ENCODE measurements at places on chromosomes 16 and 17.

GRCh38 chr17:64218066-64218465 lies 45.0 kb downstream of the TEX2 start:
- DNase-seq: peak; percentile 31

GRCh38 chr17:41697122-41697962 lies 8.7 kb downstream of the EIF1 start:
- DNase-seq: no peak

DNA sequence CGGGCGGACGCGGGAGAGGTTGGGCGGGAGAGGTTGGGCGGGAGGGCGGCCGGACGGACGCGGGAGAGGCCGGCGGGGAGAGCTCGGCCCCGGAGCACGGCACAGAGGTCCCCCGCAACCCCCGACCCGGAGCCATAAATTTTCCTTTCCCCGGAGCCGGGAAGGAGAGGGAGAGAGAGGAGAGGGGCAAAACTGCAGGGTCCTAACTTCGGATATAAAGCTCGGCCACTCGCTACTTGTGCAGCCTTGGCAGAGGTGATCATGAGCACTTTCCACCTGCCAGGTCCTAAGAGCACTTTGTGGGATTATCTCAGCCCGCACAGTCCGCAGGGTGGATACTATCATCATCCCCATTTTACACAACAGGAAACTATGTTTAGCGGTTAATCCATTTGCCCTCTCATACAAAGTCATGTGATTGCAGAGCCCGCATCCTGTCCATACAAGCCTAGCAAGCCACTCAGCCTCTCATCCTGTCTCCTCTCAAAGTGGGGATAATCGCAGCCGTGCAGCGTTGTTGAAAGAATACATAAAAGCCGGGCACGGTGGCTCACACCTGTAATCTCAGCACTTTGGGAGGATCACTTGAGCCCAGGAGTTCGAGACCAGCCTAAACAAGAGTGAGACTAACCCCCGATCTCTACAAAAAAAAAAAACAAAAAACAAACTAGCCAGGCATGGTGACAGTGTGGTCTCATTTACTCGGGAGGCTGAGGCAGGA lies 780 bp upstream of the DCAKD start:
- peak; percentile 30 for DNase-seq

DNA sequence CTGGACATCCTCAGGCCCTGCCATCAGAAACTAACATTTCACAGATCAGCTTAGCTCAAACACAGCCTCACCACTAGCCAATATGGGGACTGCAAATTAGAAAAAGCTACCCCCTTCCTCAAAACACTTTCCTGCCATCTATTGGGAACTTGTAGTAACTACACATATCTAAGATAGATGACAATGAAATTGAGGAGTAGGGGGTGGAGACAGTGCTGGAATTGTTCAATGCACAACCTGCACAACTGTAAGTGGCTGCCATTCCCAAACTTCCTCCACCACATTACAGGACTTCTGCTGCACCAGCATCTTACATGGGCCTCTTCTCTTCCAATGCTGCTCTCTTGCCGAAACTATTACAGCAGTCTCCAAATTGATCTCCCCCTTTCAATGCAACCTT lies 21.9 kb downstream of the AIPL1 start:
- no peak for DNase-seq

DNA sequence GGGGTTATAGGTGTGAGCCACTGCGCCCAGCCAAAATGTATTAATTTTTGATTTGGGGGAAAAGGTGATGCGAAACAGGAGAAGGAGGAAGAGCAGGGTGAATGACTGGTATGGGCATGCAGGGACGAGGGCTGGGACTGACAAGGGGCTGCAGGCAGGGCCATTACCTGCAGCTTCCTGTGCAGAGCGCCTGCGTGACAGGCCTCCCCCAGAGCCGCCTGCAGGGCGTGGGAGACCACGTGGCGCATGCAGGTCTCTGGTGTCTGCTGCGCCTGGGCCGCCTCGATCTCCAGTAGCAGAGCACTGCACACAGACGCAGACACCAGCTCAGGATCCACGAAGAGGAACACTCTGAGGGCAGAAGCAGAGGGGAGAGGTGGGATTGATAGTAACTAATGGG lies 32.4 kb downstream of the PIK3R6 start:
- no peak for DNase-seq

GRCh38 chr16:21663889-21664647 lies at the start of gene OTOA:
Gene OTOA, plus strand, starts transcription at chr16:21663968. Its CDS starts 14,547 bp downstream, at chr16:21678515.
- no peak for DNase-seq

GRCh38 chr17:15946611-15947120 lies 1.7 kb downstream of the ADORA2B start:
- no peak for DNase-seq

- DNase-seq: no peak
Observed at GRCh38 chr17:39183045-39183444, 14.4 kb downstream of the CACNB1 start.

GRCh38 chr17:45320931-45321461 lies 4.2 kb upstream of the MAP3K14 start:
- DNase-seq: no peak

Measured in activated T-cell treated with anti-CD3 and anti-CD28 coated beads for 24 hours (primary cell).